ENCODE measurements at places on chromosomes 5 and 9.

DNA sequence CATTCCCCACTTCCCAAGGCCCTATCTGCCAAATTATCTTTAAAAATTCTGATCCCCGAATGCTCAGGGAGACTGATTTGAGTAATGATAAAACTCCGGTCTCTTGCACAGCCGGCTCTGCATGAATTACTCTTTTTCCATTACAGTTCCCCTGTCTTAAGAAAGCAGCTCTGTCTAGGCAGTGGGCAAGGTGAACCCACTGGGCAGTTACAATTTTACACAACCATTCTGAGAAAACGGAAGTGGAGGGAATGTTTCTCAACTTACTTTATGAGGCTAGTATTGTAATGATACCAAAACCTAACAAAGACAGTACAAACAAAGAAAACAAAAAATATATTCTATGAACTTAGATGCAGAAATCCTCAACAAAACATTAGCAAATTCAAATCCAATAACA lies 100.0 kb downstream of the MCTP1 start:
- no peak for DNase-seq

DNA sequence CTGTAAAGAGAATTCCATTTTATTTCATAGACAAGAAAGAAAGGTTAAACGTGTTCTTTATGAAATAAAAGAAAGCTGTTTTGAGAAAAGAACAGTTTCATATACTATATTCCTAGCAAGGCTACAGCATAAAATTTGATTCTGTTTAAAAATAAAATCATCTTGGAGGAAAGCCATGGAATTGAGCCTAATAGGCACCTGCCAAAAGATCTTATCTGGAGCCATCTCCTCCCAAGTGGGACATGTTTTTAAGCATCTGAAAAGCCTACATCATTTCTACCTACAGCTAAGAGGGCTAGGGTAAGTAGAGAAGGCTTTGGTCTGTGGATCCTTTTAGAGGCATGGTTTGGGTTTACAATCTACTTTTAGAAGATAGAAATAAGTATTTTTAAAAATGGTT lies 89.3 kb downstream of the GAS1 start:
- no peak for DNase-seq

DNA sequence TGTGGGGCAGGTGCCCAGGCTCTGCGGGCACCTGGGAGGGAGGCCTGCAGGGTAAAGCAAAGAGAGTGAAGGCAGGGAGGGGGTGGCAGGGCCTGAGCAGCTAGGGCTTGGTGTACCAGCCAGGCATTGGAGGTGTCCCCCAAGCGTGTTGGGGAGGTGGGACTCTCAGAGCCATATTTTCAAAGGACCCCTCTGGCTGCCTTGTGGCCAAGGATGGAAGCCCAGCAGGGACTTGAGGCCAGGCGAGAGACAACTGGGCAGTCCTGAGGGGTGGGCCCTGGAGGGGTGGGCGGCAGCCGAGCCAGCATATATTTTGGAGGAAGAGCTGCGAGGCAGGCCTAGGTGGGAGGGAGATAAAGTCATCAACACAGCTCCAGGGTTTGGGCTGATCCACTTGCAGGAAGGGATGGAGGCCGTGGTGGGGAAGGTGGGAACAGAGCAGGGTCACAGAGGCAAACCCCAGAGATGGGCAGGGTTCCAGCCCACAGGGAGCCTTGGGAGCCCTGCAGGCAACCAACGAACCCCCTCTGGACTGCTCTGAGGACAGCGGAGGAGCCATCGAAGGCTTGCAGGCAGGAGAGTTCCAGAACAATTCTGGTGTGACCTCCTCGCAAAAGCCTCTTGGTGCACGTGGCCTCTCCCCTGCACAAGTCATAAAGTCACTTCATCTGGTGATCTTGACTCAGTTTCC lies 35.7 kb downstream of the DUSP1 start:
- DNase-seq = no peak

DNA sequence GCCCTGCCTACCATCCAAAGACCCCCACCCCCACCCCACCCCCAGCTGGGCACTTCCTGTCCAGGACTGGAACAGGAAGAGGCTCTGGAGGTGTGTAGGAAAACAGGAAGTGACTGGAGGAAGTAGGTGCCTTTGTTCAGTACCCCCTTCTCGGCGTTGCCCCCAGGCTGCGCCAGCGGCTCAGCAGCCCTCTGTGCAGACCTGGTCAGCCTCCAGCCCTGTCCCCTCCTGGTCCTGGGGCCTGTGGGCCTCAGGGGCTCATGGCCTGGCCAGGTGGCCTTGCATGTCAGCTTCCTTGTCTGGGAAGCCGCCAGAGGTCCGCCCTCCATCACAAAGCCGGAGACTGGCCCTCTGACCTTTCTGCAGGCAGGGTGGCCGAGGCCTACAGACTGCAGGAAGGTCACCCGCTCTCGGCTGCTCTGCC lies 26.0 kb downstream of the FLT4 start:
- no peak for DNase-seq

DNA sequence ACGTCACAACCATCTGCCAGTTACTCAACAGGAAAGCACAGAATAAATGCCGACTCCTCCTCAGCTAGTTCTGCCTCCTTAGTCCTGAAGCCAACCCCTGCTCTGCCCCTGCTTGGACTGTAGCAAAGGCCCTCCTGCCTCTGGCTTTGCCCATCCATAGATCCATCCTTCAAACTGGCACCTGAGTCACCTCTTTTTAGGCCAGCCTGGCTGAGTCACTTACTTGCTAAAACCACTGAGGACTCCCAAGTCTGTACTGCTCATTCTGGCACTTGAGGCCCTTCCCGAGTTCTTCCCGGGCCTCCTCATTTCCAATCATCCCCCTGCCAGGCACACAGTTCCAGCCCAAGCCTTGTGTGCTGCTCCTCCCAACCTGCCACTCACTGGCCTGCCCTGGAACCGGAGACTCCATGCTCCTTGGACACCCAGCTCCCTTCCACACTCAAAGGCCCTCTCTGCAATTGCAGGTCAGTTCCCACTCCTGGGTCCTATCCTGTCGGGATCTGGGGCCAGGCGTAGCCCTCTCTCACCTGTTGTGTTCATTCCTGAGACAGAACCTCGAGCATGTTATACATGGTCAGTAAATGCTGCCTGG lies 220.1 kb downstream of the DAB2IP start:
- no peak for DNase-seq

GRCh38 chr5:157148734-157149615 lies 6.3 kb upstream of the MED7 start:
- DNase-seq = peak; percentile 83

DNA sequence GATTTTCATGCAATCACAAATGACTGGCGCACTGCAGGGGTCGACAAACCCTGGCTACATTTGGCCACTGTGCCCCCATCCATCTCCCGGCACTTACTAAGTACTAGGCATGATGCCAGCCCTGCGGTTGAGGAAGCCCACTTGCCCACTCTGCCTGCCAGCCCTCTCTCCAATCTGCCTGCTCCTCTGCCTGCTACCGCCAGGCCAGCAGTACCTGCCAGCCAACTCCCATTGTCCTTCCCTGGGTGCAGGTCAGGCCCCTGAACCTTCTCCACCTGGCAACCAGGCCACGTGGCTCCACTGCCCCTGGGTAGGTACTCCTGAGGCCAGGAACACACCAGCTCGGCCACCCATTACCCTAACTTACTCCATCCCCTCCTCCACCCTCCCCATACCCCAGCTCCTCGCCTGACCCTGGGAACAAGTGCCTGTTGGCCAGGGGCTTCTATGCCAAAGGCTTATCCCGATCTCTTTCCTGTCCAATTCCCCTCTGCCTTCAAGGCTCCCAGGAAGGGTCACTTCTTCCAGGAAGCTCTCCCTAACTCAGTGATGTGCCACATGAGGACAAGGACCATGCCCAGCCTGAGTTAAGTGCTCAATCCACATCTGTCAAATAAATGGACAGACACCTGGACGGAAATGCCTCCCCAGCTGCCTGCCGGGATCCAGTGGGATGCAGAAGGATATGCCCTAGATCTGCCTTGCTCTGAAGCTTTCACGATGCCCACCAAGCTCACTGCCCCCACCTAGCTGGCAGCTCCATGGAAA lies 6.6 kb downstream of the EEIG1 start:
- no peak for DNase-seq

DNA sequence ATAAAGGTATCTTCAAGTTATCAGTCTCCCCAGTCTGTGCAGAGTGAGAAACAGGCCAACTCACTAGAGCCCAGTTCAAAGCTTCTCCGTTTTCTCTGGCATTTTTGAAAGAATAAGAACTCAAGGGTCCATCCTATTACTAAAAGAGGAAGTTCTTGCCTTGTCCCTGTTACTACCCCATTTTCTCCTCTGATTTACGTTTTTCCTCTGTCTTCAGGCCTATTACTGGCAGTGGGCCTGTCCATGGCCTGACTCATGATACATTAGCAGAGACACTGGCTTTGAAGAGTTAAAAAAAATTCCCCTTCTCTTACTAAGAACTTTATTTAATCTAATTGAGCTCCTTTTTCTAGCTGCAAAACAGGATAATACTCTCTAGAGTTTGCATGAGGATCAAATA lies 624.0 kb upstream of the KLF4 start:
- DNase-seq = peak; percentile 2

- no peak for DNase-seq
Observed at GRCh38 chr9:113711251-113711650, 164.9 kb upstream of the ZNF618 start.

- DNase-seq = no peak
Observed at GRCh38 chr5:172959824-172960799, 888 bp downstream of the RPL26L1 start.

GRCh38 chr5:129118405-129118804 lies 23.9 kb downstream of the ISOC1 start:
- no peak for DNase-seq

- DNase-seq = no peak
Observed at GRCh38 chr5:169158764-169159163, 142.2 kb downstream of the SLIT3 start.

DNA sequence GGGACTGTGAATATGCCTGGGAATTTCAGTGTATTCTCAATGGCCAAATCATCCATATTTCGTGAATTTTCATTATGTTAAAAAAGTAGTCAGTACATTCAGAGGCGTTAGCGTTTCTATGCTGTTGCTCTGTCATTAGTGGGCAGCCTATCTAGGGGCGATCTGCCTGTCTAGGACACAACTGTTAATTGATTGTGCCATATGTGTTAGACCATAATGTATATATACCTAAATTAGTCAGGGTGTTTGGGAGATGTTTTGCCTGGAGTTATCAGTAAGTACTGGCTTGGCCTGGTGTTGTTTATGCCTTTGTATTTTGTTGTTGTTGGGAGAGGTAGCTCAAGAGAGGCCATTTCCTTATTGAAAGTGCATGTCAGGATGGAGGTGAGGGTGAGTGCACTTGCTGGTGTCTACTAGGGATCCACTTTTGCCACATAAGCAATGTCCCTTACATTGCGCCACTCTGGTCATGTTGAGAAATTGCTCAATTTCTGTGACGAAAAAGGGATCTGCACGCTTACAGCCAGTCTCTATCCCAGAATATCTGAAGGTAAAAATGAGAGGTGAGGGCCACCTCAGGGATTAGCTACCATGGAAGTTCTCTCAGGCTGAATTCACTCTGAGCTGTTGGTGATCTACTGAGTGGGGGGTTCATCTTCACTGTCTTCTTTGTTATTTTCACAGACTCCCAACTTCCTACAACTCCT lies 123.3 kb downstream of the ST8SIA4 start:
- DNase-seq = peak; percentile 11

GRCh38 chr9:110303133-110303532 lies 34.5 kb downstream of the TXNDC8 start:
- no peak for DNase-seq

DNA sequence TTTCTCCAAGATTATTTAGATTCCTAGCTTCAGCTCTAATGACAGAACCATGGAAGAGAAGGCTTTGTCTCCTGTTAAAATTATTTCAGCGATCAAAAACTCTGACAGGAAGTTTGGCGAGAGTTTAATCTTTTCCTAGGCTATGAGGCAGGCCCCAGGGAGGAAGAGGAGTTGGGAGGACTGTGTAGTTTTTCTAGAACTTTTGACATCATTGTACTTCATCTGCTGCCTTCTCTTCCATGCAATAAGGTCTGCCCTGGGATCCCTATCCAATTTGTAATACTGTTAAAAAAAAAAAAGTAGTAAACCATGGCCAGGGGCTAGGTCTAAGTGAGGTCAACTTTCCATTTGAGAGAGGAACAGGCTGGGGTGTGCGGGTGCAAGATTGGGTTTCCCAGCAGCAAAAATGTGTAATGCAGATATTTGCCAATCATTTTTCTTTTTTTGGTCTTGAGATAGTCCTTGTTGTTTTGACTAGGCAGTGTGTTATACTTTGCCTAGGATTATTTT lies 261.9 kb upstream of the ANKH start:
- no peak for DNase-seq

DNA sequence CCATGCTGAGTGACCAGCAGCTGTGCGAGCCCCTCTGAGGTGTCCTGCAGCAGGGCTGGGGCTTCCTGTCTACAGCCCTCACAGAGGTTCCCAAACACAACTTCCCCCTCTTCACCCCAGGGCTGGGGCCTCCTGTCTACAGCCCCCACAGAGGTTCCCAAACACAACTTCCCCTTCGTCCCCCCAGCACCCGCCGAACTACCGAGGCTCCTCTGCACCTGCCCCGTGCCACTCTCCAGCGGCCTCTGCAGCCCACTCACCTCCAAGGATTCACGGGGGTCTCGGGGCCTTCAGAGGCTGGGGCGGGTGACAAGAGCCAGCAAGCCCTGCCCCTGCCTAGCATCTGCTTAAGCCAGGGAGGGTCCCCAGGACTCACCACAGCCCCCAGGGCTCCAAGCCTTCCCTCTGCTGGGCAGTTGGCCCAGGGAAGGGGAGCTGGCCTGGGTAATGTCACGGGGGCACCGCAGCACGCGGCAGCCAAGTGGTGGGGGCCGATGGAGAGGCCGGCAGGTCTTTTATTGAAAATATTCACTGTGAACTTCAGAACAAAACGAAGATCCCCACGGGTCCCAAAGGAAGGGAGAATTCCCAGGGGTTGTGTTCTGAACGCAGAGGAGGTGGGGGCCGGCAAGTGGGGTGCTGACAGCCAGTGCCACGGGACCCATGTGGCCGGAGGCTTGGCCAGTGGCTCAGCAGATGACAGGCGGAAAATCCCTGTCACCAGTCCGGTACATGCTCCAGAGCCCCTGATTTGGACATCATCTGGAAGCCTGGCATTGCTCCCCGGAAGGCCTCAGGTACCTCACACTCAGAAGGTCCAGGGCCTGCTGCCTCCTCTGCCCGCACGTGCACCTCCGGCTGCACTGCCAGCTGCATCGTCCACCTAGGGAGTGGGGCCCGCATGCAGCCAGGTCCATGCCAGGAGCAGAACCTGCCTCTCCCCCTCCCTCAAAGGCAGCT lies 125.3 kb downstream of the ADAMTS2 start:
- DNase-seq = no peak

- no peak for DNase-seq
Observed at GRCh38 chr5:98570010-98570409, 203.5 kb upstream of the RGMB start.

GRCh38 chr5:65722575-65723403 lies 784 bp downstream of the NLN start:
- peak; percentile 69 for DNase-seq

DNA sequence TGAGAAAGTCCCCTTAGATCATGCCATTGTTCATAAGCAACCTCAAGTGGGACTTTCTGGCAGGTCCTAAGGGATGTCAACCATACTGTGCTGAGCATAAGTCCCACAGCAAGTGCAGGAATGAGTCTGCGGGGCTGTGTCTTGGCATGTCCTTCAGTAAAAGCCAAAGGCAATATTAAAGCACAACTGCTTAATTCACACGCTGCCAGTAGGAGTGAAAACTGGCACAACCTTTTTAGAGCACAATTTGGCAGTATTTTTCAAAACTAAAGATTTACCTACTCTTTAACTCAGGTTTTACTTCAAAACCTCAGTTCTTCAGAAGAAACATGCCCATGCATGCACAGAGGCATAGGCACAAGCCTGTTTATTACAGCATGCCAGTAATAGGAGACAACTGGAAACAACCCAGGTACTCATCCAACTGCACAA lies 24.4 kb upstream of the SMAD5 start:
- no peak for DNase-seq

Data from midbrain (tissue), 1 donor.